ENCODE measurements at places on chromosomes 1 and 21. TPM values are rescaled to one million over a fixed set of nuclear protein-coding genes. Genes with fewer than 3 reads are reported as not detected.

The PYCR2 gene
- total RNA-seq: 71.8 TPM

The TRIM58 gene
- total RNA-seq: 0.66 TPM

The IFI44L gene
- total RNA-seq: 4.4 TPM

The ZZZ3 gene
- 37.8 TPM for total RNA-seq

The SDF4 gene
- total RNA-seq: 190 TPM

The LIN28A gene
- 1.4 TPM for total RNA-seq

The S100A1 gene
- total RNA-seq: 3.3 TPM

The ATP6V1G3 gene
- not detected for total RNA-seq

The TDRD5 gene
- 0.95 TPM for total RNA-seq

The ADORA1 gene
- 7.3 TPM for total RNA-seq

The YRDC gene
- total RNA-seq: 11.5 TPM

The SAMD13 gene
- 4.1 TPM for total RNA-seq

The USF1 gene
- 58.8 TPM for total RNA-seq

The OR2G6 gene
- total RNA-seq: not detected

The CNR2 gene
- 0.03 TPM for total RNA-seq

The NPR1 gene
- 8.8 TPM for total RNA-seq

The OR2M3 gene
- not detected for total RNA-seq

The SEMA6C gene
- 9.1 TPM for total RNA-seq

The RAB3B gene
- total RNA-seq: 38.3 TPM

The C1QB gene
- total RNA-seq: 190 TPM

The PEX19 gene
- total RNA-seq: 75.7 TPM

The TPTE gene
- total RNA-seq: not detected

The CFAP45 gene
- 0.37 TPM for total RNA-seq

The BACE2 gene
- total RNA-seq: 174 TPM

The LRRC3 gene
- 15.6 TPM for total RNA-seq

The SYT11 gene
- 23.4 TPM for total RNA-seq

The SELE gene
- 0.95 TPM for total RNA-seq

The LIPI gene
- not detected for total RNA-seq

The PTAFR gene
- total RNA-seq: 9.8 TPM

The TTC22 gene
- 24.9 TPM for total RNA-seq
